ENCODE measurements at places on chromosomes 7 and 10.

DNA sequence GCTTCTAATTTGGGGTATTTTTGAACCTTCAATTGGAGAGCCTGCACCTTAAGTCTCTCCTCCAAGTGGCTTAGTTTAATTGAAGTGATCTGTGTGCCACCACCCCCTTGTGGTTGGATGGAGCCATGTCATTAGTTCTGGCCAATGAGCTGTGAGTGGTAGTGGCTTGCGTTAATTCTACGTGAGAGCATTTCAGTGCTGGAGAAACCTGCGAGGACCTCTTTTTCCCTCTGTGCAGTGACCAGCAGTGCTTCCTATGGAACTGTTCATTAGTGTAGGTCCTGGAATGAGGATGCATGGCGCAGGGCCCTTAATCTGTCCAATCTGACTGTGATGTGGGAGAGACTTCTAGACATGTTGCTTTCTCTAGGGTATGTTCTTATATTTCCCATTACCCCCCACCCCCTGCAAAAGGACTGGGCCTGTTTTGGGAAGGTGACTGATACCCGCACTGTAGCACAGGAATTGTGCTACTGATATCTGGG is 3.8 kb downstream of the HILPDA start:
- peak; percentile 19 for DNase-seq

- DNase-seq: no peak
Measured at GRCh38 chr10:120477743-120478141, 20.7 kb downstream of the PLPP4 start.

DNA sequence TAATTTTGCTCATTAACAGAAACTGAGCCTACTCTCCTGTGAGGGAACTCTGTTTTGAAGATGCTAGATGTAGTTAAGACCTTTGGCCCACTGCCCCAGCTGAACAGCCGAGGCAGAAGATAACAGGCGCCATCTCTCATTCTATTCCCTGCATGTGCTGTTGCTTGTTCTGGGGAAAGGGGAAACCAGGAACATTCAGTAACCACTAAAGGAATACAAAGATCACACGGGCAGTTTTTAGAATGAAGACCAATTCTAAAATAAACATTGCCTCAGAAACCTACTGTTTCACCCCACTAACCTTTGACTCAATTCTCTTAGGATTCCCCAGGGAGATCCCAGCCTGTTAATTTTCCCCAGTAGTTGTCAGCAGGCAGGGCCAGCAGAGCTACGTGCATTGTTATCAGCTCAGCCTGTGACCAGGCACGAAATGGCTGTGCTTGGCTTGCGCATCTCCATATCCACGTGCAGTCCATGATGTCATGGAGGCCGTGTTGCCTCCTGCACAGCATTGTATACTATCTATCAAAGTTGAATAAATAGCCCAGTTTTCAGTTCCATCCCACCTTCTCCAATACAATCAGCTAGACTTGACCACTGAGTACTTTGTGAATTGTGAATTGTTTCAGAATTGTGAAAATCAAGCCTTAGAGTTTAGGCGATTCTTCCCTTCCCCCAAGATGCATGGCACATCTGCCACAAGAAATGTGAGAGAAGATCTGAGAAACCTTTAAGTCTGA is 36.0 kb downstream of the ANK3 start:
- no peak for DNase-seq

DNA sequence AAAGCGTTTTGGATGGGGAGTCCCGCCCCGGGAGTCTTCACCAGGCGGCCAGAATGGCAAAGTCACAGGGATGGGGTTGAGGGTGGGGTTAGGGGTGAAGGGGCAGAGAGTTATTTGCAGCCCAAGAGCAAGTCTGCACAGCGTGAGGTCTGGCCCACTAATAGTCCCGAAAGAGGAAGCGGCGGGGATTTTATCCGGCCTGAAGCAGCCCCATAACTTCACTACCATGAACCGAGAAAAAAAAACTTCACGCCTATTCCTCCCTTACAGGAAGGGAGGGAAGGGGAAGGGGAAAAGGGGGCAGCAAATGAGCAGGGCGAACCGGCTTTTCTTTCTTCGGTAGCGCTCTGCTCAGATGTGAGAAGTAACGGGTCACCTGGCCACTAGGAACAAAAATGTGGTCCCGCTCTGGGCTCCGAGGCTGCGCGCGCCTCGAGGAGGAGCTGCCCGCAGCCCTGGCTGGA is 712 bp downstream of the ITPRIP start:
- DNase-seq: no peak

GRCh38 chr7:77532247-77532646 is 4.8 kb upstream of the PTPN12 start:
- DNase-seq: no peak

Data from stimulated activated CD4-positive, alpha-beta T cell treated with anti-CD3 and anti-CD28 coated beads, Interleukin-1b, Interleukin-23, amount 100 ng/mL, for 1 hour (primary cell).